ENCODE measurements at places on chromosomes 5 and 9. TPM values are rescaled to one million over a fixed set of nuclear protein-coding genes. Genes with fewer than 3 reads are reported as not detected.

ISL1 gene
- not detected for total RNA-seq

SLC25A2 gene
- total RNA-seq = 1.3 TPM

PTPDC1 gene
- 7.2 TPM for total RNA-seq

CYLC2 gene
- not detected for total RNA-seq

TSSK1B gene
- not detected for total RNA-seq

DPYSL3 gene
- total RNA-seq = not detected

PCDHA5 gene
- not detected for total RNA-seq

RGS7BP gene
- total RNA-seq = not detected

KIF12 gene
- total RNA-seq = not detected
